ENCODE measurements at places on chromosomes 13 and 19. TPM values are rescaled to one million over a fixed set of nuclear protein-coding genes. Genes with fewer than 3 reads are reported as not detected.
A peak's percentile ranks its signal among the peaks of the same experiment; 100 is the strongest.

DNA sequence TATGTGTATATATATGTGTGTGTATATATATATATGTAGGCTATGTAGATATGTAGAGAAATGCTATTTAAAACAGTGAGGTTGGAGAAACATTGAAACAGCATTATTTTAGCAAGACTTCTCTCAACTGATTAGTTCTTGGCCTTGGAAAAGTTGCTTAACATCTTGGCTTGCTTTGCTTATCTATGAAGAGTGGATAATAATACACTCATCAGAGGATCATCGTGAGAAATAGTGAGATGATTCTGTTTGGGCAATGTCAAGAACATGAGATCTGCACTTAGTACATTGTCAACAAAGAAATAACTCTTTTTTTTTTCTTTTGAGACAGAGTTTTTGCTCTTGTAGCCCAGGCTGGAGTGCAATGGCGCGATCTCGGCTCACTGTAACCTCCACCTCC is 128.3 kb downstream of the KLF5 start:
- H3K36me3 ChIP-seq = no peaks in the 10 kb centered on the region
- no peaks in the 10 kb centered on the region for H3K27me3 ChIP-seq
- no peak overlapping the region for H3K27ac ChIP-seq
- DNase-seq = no peak
- no peaks in the 10 kb centered on the region for H3K4me1 ChIP-seq
- no peak overlapping the region for H3K4me3 ChIP-seq

DNA sequence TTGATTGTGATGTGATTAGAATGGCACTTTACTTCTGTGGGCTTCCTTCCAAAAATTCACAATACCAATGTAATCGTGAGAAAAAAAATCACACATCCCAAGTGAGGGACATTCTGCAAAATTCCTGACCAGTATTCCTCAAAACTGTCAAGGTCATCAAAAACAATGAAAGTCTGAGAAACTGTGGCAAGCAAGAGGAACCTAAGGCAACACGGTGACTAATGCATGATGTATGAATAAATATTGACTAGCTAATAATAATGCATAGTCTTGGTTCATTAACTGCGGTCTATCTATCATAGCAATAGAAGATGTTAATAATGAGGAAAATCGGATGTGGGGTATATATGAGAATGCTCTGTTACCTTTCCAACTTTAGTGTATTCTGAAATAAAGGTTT is 159.0 kb downstream of the RFC3 start:
- H3K36me3 ChIP-seq = no peaks in the 10 kb centered on the region
- DNase-seq = no peak
- no peaks in the 10 kb centered on the region for H3K4me1 ChIP-seq
- H3K27me3 ChIP-seq = no peaks in the 10 kb centered on the region
- no peak overlapping the region for H3K4me3 ChIP-seq

GRCh38 chr13:37303606-37304005 is 198.1 kb upstream of the CSNK1A1L start:
- no peak overlapping the region for H3K27ac ChIP-seq
- no peaks in the 10 kb centered on the region for H3K4me1 ChIP-seq
- DNase-seq = no peak
- H3K4me3 ChIP-seq = no peak overlapping the region
- H3K36me3 ChIP-seq = no peaks in the 10 kb centered on the region
- H3K27me3 ChIP-seq = no peaks in the 10 kb centered on the region

DNA sequence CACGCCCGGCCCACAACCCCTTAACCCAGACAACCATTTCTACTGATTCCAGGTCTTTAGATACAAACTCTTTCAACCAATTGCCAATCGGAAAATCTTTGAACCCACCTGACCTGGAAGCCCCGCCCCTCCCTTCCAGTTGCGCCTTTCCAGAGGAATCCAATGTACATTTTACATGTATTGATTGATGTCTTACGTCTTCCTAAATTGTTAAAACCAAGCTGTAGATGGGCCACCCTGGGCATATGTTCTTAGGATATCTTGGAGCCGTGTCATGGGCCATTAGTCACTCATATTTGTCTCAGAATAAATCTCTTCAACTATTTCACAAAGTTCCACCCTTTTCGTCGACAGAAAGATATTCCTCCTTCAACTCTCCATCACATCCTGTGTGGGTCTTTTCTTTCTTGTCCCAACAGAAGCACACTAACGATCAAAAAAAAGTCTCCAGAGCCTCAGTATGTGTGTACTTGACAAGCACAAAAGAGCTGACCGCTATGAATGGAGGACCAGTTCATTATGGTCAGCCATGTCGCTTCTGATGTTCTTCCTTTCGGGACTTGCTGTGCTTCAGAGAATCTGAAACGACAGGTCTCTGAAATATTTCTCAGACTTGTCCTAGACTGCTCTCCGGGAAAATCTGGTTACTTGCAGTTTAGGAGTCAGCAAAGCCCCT is 601 bp upstream of the ZNF749 start:
- H3K4me1 ChIP-seq = no peaks in the 10 kb centered on the region
- peak overlapping the region; percentile 12 for H3K4me3 ChIP-seq
- no peaks in the 10 kb centered on the region for H3K36me3 ChIP-seq
- no peaks in the 10 kb centered on the region for H3K27me3 ChIP-seq

DNA sequence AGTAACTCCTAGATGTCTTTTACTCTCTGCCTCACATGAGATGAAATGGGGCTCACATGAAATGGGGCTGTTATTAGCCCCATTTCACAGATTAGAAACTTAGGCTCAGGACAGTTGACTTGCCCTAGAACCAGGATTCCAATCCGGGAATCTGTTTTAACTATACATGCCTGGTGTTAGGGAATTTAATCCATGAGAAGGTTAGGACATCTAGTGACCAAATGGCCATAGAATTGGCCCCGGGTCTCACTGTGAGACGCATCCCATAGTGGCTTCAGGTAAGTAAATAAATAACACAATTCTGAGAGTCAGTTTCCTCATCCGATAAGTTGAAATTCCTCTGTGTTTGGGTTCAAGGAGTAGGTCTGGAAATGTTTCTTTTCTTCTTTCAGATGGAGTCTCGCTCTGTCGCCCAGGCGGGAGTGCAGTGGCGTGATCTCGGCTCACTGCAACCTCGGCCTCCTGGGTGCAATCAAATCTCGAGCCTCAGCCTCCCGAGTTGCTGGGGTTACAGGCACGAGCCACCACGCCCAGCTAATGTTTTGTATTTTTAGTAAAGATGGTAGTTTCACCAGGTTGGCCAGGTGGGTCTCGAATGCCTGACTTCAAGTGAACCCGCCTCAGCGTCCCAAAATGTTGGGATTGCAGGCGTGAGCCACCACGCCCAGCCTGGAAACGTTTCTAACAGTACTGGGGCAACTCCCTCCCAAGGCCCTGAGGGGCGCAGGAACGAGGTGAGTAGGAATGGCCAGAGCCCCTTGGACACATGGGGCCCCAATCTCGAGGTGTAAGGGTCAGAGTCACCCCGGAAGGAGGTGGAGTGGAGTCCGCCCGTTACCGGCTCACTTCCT is 1.2 kb upstream of the ZNF574 start:
- H3K27me3 ChIP-seq = no peaks in the 10 kb centered on the region
- peak overlapping the region; percentile 94 for H3K27ac ChIP-seq
- peaks cover 5% of the 10 kb centered on the region for H3K4me1 ChIP-seq
- H3K4me3 ChIP-seq = peak overlapping the region; percentile 46

- H3K4me3 ChIP-seq = peak overlapping the region; percentile 46
- H3K27me3 ChIP-seq = no peaks in the 10 kb centered on the region
- no peaks in the 10 kb centered on the region for H3K36me3 ChIP-seq
- peak; percentile 87 for DNase-seq
Measured at GRCh38 chr19:1237027-1237659, 662 bp downstream of the CBARP start.

Gene CACNA1A
- 3.6 TPM for total RNA-seq

All from aorta (tissue), 5 donors.